ENCODE measurements at places on chromosomes 1 and 21.
A peak's percentile ranks its signal among the peaks of the same experiment; 100 is the strongest.

- DNase-seq: no peak
Observed at GRCh38 chr1:12315146-12315545, 85.3 kb downstream of the VPS13D start.

GRCh38 chr1:212951947-212952640, 1.8 kb downstream of the VASH2 start:
- DNase-seq: no peak

GRCh38 chr1:111199881-111200801, at the start of gene DENND2D:
TSS of gene DENND2D (minus strand) at chr1:111200646. CDS start at chr1:111200459, 187 bp downstream.
- DNase-seq: peak; percentile 61

DNA sequence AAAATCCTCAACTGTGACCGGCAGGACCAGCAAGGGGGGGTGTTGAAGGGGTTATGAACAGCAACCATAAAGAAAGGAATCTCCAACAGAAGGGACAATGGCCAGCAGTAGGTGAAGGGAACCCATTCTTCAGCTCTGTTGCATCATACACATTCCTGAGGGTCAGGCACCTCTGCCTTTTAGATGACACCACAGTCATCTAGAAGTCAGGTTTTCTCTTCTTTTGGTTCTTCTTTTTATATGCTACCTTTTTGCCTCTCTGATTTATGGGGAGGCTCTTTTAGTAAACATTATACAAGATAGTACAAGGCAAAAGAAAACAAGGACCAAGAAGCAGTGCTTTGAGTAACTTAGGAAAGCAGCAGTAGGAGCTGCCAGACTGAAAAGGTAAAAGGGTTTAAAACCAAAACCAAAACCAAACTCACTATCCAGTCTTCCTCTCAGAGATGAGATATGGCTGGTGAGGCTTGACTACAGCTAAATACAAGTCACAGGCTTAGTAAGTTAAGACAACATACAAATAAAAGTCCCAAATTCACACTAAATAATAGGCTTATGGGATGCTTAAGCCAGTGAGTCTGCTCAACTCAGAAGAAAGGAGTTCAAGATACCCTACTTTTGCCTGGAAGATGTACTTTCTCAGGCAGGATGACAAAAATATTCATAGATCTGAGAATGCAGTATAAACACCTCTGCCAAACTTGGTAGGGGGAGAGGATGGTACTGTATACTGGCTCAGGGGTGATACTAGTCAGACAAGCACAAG, 4.1 kb downstream of the TEX38 start:
- DNase-seq: no peak

DNA sequence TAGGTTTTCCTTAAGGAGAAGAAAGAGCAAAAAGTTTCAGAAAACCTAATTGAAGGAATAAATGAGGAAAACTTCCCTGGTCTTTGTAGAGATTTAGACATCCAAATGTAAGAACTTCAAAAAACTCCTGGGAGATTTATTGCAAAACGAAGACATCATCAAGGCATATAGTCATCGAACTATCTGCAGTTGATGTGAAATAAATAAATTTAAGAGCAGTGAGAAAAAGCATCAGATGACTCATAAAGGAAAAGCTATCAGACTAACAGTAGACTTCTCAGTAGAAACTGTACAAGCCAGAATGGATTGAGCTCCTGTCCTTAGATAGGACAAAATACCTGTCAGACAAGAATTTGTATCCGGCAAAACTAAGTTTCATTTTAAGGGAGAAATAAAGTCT, 569.4 kb upstream of the ADAMTS5 start:
- DNase-seq: no peak
